ENCODE measurements at places on chromosomes 11 and 22. TPM values are rescaled to one million over a fixed set of nuclear protein-coding genes. Genes with fewer than 3 reads are reported as not detected.

DNA sequence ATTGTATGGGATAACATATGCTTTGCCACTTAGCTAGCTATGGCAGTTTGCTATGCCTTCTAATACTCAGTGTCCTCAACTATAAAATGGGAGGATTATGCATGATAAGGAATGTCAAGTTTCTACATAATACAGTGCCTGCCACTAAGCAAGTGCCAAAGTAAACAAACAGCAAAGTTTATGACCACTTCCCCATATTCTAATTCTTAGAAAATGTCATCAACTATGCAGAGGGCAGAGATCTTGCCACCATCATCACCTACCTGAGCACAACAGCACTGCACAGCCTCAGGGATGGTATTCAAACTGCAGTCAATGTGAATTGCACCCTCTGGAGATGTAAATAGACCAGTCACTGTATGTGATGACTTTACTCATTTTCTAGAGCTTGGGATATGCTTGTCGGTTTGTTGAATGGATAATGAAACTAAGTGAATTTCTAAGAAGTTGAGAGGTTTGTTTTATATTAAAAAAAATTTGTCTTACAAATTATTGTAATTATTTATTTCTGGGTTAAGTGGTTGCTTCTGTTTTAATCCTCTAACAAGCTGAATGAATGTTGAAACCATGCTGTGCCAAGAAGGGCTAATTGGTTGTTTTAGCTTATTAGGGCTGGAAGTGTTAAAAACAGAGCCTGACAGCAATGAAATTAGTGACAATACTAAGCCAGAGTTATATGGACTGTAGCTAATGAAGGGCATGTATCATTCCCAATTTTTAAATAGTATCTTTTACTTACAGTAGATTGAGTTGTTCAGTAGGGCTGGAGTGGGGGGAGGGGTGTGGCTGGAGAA lies 398.4 kb downstream of the CNTN5 start:
- DNase-seq = no peak

APOA5 gene
- total RNA-seq = not detected

- DNase-seq = peak; percentile 40
These were observed 583 bp downstream of the APLP2 start for GRCh38 chr11:130070109-130070845.

DNA sequence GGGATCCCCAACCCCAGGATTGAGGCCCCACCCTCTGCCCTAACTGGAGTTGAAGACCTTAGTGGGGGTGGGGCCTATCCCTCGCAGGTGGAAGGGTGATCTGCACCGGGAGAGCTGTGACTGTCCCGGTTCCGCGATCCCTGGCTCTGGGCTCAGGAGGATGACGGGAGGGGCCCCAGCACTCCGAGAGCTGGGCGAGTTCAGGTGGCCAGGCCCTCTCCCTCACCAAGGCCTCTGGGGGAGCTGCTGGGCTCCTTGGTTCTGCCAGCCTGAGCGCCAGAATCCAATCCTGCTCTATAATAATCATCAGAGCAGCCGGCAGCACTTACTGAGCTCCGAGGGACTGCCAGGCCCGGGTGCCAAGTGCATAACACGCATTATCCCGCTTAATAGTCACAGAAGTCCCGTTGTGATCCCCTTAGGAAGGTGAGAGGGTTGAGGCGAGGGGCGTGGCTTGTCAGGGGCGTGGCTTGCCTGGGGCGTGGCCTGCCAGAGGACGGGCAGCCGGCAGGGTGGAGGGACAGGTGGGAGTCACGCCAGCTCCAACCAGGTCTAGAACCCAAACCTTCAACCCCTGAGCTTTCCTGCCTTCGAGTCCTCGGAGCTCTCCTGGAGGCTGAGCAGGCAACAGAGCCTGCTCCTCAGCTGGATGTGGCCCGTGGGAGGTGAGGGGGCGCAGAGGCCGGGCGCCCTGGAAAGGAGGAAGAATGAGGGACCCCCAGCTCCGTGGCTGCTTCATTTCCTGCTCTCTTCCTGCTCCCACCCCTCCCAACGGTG lies 7.3 kb upstream of the SYT7 start:
- peak; percentile 73 for DNase-seq

GRCh38 chr11:107179829-107180228 lies 161.6 kb upstream of the GUCY1A2 start:
- DNase-seq = no peak

- peak; percentile 83 for DNase-seq
These were observed 2.7 kb upstream of the GAB2 start for GRCh38 chr11:78420255-78420764.

- DNase-seq = no peak
These were observed 12.5 kb upstream of the PTPRJ start for GRCh38 chr11:47967577-47968525.

- no peak for DNase-seq
These were observed 24.4 kb downstream of the ZNF214 start for GRCh38 chr11:6995703-6996102.

BEST1 gene
- total RNA-seq = 4.1 TPM

- DNase-seq = no peak
These were observed 12.5 kb downstream of the PLET1 start for GRCh38 chr11:112248201-112248600.

DNA sequence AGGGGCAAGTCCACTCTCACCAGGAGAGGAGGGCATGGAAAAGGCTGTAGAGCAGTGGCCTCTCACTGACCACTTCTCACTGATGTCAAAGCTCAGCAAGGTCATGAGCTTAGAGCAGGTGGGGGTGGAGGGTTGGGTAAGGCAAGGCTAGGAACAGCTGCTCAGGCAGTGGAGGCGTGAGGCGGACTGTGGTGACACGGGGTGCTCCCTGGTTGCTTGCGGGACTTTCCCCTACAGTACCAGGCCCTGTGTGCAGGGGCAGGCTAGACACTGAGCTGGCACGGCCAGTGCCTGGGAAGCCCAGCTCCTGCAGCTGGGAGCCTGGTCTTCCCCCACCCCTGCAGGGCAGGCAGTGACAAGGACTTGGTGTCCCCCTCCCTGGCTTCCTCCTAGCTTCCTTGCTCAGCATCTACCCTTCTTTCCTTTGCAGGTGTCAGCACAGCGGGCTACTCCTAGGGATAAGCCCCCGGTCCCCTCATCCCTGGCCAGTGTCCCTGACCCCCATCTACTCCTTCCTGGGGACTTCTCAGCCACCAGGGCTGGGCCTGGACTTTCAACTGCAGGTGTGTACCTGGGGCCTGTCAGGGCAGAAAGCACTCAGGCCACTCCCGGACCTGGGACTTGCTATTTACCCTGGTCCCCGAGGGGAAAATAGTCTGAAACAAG lies 45.6 kb downstream of the PISD start:
- no peak for DNase-seq

GRCh38 chr11:34904421-34904955 lies 11.7 kb downstream of the APIP start:
- no peak for DNase-seq

GRCh38 chr11:124569697-124570096 lies at the start of gene OR8A1:
TSS of gene OR8A1 (plus strand) at chr11:124569997. CDS start at chr11:124570120, 123 bp downstream.
- DNase-seq = no peak

DNA sequence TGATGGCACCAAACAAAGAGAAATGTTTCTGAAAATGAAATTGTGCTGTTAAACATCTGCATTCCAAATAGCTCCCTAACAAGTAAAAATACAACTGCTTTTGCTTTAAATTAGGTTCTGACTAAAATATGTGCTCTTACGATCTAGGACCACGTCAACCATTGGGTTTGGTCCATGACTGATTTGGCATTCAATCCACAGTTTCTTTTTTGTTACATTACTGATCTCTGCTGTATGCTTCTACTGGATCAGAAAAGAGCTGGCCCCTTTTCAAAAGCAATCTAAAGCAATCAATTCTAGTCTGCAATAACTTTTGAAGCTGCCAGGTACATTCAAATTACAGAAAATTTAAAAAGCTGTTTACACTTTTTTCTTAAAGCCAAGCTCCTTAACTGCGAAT lies 1047.1 kb upstream of the CCDC90B start:
- DNase-seq = no peak

DNA sequence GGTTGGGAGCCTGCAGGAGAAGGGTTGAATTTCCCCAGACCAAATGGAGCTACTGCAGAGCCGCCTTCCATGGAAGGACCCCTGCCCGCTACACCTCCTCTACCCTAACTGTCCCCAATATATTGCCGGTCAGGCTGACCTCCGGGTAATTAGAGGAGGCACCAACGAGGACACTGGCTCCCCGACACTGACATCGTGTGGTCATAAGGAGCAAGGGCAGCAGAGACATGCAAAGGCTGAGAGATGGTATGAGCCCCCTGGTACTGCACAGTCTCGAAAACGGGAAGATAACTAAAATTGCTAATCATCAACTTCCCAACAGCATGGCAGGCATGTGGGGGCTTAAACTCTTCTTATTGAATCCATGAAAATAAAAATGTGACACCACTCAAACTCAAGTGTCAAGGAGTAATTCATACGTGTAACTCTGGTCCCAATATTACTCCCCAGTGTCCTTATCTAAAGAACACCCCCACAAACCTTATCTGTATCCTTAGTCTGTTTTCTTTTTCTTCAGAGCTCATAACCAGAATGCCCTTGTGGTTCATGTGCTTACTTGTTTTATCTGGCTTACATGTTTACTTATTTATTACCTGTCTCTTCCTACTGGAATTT lies 4.4 kb downstream of the CAVIN3 start:
- peak; percentile 59 for DNase-seq

DNA sequence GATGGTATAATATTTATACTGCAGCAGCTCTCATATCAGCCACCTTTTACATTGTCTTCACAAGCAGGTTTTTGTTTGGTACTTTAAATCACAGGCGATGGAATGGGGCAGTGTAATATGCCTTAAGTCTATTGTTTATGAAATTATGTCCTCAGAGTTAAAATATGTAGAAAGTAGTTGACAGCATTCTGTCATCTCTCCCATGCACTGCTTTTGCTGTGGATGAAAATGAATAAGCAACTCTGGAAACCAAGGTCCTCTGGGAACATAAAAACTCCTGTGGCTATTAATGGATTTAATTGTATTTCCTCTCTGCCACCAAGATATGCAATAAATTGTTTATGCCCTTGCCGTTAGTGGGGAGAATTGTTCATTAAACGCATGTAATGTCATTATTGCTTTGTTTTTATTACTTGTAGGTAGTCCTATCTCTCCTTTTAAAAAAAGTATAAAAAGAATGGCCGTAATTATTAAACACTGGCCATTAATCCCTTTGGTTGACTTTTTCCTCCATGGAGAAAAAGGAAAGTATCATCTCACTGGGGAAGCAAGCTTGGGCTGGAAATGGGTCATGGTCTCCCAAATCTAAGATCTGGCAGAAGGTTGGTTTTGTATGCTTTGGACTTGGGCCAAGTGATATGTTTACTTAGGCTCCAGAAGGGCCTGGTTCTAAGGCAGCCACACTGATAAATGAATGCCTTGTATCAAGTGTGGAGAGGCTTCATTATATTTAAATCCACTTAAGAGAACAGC lies 13.1 kb downstream of the PACS1 start:
- DNase-seq = no peak

GRCh38 chr11:65419460-65419771 lies 3.2 kb upstream of the NEAT1 start:
- DNase-seq = peak; percentile 43

FUT4 gene
- total RNA-seq = 7.3 TPM

- DNase-seq = no peak
These were observed 761 bp upstream of the NXF1 start for GRCh38 chr11:62805961-62806441.

DNA sequence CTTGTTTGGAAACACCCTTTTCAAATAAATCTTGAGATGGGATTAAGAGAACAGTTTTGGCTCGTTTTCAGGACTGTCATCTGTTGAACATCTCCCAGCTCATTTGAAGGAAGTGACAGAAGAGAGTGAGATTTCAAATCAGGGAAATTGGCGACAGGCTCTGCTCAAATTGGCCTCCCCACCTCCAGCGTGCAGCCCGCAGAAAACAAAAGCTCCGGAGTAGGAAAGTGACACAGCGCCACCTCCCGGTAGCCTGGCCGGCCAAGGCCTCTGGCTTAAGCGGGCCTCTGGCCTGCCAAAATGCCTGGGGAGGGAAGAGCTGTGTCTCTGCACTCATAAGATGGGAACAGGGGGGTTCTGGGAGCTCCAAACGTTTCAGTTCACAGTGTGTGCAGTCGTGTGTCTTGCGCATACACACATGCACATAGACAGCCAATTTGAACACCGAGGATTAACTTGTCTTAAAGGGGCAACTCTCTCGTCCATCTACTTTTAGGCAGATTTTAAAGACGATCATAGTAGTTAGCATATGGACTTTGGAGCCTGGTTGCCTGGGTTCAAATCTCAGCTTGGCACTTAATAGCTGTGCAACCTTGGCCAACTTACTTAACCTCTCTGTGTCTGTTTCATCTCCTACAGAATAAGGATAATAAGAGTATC lies 132.7 kb upstream of the RCN1 start:
- DNase-seq = no peak

- no peak for DNase-seq
These were observed 2.5 kb downstream of the CHORDC1 start for GRCh38 chr11:90220391-90220790.

PRR33 gene
- not detected for total RNA-seq

DNA sequence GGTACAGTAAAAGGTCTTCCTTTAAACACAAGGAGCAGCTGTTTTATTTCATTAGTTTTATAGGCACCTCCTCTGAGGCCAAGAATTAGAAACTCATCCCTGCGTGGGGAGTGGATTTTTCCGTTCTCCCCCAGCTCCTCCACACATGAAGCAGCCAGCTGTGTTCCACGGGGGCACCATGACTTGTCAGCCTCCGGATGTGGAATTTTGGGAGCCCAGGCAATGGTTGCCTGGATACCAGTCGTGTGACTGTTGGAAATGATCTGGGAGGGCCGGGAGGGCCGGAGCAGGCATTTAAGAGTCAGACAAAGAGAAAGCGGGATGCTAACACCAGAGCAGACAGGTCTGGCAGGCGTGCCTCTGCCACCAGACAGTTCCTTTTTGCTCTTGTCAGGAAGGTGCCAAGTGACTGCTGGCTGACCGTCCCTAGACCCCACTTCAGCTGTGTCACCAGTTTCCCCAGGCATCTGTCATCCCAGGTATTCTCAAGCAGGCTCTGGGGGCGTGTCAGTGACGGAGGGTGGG lies 15.9 kb upstream of the CDC42EP2 start:
- peak; percentile 92 for DNase-seq

MIAT gene
- total RNA-seq = 3.3 TPM

DNA sequence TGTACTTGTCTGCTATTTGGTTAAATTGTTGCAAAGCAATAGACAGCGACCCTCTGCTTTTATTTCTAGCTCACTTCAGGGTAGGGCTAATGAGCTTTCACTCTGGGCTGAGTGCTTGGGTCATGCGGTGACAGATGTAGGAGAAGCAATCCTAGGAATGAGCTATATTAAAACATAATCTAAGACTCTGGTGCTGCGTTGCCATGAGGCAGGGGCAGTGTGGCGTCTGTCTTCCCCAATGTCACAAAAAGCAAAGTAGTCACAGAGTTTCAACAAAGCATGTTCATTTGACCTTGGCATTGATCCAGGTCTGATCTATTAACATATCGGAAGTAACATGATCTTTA lies 55.5 kb upstream of the GRAMD1B start:
- no peak for DNase-seq

DNA sequence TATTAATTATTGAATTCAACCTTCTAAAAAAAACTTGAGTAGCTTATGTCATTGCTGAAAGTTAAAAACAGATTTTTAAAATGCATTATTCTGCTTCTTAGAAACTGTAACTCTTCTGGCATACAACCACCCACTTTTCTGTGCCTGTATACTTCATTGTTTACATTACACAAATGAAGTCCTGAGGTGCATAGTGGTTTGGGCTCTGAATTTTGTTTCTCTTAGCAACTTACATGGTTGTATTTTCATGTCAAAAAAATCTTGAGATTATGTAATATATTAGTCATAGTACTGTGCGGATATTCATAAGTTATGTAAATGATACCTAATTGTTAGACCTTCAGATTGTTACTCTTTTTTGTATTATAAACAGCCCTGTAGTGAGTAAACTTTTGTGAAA lies 12.2 kb downstream of the SC5D start:
- no peak for DNase-seq

- no peak for DNase-seq
These were observed 163.0 kb downstream of the MN1 start for GRCh38 chr22:27638329-27639233.

OR52E8 gene
- not detected for total RNA-seq
